Umbilical cord (tissue), 2 donors: ENCODE measurements at places on chromosomes 11 and 22.

- no peak for DNase-seq
Measured at GRCh38 chr22:19825904-19826618, 28.6 kb downstream of the GNB1L start.

GRCh38 chr11:3735827-3736226 lies 61.5 kb downstream of the NUP98 start:
- no peak for DNase-seq

- DNase-seq, result no peak
Measured at GRCh38 chr11:125082611-125083311, 19.7 kb downstream of the SLC37A2 start.

DNA sequence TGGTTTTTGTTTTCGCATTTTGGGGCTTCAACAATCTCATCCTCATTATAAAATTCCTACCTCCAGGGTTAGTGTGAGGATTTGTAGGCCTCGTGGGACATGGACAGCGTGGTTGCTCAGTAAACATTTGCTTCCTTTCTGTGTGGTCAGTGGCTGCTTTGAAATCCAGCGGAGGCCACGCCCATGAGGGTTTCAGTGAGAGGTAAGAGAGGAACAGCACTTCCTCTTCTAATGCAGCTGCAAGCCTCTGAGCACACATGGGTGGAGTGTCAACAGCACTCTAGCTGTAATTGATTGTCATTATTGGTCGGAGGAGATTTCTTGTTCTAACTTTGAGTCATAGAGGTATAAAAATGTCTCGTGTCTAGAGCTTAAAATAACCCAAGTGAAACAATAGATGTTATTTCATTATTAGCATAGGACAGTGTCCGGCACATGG lies 6.0 kb upstream of the ARHGAP42 start:
- peak; percentile 38 for DNase-seq

GRCh38 chr11:118757876-118758399 lies 33.0 kb downstream of the DDX6 start:
- DNase-seq, result no peak

DNA sequence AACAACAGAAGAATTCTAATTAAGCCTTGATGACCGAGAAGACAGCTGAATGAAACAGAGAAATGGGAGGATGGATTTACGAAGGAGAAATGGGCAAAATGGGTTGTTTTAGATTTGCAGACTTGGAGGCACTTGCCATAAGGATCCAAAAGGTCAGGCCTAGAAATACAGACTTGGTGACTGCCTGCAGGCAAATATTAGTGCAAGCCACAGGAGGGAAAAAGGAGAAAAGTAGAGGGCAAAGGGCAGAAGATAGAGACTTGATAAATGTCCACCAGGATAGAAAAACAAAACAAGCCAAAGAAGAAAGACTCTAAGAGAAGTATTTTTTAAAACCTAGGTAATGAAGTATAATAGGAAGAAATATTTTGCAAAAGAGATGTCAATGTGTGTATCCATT lies 13.1 kb downstream of the CCDC34 start:
- no peak for DNase-seq

GRCh38 chr22:32735526-32735925 lies 66.0 kb upstream of the TIMP3 start:
- no peak for DNase-seq

- DNase-seq, result no peak
Measured at GRCh38 chr11:132423266-132423665, 1052.9 kb downstream of the NTM start.

GRCh38 chr11:7971846-7972245 lies 6.6 kb upstream of the NLRP10 start:
- no peak for DNase-seq

DNA sequence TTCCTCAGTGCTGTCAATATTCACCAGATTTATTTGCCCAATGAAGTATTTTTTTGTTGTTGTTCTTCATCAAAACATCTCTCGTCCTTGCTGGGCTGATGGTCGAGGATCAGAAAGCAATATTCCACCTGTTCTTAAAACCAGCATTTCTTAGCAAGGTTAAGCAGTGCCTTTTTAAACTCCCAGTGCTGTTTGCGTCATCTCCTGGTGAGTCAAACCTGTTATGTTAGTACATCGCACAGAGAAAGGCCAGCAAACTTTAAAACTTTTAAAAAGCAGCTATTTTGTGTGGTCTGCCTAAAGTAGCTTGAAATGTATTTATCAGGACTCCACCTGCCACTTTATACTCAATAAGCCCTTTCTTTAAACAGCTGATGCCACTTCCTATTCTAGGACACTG lies 802.0 kb downstream of the KCNA4 start:
- no peak for DNase-seq

DNA sequence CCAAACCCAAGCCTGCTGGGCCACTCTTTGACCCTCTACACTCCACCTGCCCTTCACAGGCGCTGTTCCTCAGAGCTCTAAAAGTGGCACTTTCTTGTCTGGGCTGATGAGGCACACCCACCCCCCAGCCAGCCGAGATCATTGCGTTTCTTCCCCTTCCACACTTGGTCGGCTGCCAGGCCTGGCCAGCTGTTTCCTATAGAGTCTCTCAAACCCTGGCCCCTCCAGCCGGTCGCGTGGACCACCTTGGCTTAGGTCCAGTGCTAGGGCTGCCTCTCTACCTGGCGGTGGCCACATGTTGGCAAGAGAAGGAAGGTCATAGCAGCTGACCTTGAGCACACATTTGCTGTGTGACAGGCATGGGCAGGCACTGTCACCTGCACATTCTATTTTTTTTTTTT lies 60.6 kb downstream of the PPP6R2 start:
- peak; percentile 51 for DNase-seq

DNA sequence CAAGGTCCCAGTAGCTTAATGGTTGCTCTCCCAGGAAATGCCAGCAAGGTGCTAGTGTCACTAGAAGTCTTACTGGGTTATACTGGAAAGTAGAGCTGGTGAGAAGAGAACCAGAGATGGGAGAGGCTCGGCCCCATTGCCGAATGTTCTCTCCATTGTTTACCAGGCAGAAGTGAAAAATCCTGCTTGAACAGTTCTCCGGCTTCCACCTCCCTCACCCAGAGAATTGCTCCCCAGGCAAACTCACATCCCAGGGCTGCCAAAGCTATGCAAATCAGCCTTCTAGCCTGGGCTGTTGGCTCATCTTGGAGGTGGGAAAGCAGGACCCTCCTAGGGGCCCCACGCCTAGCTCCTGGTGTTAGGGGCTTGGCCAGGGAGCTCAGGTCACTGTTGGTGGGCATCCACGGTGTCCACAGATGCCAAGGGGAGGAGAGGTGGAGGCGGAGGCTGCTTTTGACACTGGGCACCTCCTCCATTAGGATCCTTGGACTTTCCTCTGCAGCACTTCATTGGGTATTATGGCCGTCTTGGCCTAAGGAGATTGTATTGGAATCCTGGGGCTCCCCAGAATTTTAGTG lies 20.1 kb downstream of the POU2F3 start:
- no peak for DNase-seq

DNA sequence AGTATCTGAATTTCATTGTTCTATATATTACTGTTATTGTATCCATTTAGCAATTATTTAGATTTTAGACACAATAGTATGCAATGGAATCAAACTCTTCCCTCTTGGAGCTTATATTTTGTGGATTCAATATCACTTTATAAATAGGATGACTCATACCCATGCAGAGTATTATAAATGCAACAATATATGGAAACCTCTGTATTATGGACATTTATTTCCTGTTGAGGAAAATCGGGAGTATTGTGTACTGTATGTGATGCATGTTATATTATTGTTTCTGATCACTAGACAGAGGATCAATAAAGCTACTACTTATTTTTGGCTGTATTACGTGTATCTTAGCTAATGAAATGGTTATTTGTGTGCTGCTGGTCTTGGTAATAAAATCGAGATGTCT lies 770 bp downstream of the METTL15 start:
- DNase-seq, result no peak

- no peak for DNase-seq
Measured at GRCh38 chr22:29431986-29432385, 6.4 kb upstream of the RFPL1 start.
